Stimulated activated naive B cell treated with anti-CD40 and anti-IgM and Interleukin-4, amounts not matched to agents 10 μg/mL and 1 μg/mL and 100 μg/mL, for 72 hours (primary cell): ENCODE measurements at places on chromosomes 16 and 17.

- DNase-seq, result no peak
These were observed 4.5 kb downstream of the HOXB9 start for GRCh38 chr17:48621410-48622392.

DNA sequence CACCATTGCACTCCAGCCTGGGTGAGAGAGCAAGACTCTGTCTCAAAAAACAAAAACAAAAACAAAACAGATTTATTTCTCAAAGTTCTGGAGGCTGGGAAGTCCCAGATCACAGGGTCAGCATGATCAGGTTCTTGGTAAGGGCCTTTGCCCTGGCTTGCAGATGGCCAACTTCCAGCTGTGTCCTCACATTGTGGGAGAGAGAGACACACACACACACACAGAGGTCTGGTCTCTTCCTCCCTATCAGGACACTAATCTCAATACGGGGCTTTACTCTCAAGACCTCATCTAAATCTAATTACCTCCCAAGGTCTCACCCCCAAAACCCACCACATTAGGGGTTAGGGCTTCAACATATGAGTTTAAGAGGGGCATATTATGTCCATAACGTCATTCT lies 26.4 kb upstream of the TAOK1 start:
- DNase-seq, result no peak

- DNase-seq, result no peak
These were observed 363.3 kb upstream of the CDH5 start for GRCh38 chr16:66003201-66003600.

GRCh38 chr17:71099003-71099714 lies 929.8 kb downstream of the KCNJ2 start:
- DNase-seq, result no peak

DNA sequence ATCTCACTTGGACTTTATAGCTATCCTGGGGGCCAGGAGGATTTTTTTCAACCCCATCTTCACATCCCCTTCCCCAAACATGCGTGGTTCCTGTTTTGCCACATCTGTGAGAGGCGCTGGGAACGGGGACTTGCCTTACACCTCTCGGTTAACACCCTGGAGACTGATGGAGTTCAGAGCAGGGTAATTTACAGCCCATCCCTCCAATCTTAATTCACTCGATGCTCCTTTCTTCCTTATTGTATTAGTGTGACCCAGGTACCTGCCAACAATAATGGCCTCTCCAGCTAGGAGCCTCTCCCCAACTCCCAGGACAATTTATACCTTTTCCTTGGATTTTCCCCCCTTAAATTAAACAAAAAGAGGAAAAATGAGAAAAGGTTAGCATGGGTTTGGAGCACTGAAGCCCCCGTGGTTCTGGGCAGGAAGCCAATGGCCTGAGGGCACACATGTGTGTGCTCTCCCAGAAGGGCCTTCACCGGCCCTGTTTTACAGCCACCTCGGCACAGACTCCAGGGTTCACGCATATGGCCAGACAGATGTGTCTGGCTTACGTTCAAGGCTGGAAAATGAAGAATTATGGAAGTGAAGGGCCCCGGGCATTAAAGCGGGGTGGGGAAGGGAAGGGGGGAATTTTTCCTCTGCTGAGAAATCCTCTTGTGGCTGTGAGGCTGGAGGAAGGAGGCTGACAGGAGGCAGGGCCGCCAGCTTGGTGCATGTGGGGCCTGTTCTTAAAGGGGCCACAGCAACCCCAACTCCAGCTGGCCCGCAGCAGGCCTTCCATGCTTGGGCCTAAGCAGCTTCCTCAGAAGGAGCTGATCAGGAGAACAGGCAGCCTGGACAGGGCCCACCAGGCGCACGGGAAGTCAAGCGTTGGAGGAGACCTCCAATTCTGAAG lies 21.4 kb downstream of the HIC1 start:
- DNase-seq, result no peak

GRCh38 chr16:1288813-1289476 lies 20.5 kb upstream of the UBE2I start:
- DNase-seq, result no peak
